ENCODE measurements at places on chromosomes 11 and 22. TPM values are rescaled to one million over a fixed set of nuclear protein-coding genes. Genes with fewer than 3 reads are reported as not detected.

The OR51B4 gene
- total RNA-seq = not detected

The SGSM1 gene
- 1.2 TPM for total RNA-seq

The C11orf16 gene
- total RNA-seq = not detected

The KCNJ4 gene
- 0.86 TPM for total RNA-seq

The TMEM135 gene
- 38.1 TPM for total RNA-seq

The CD3E gene
- not detected for total RNA-seq

The TUBA8 gene
- total RNA-seq = 3.7 TPM

The CARNS1 gene
- 0.07 TPM for total RNA-seq

The FGF3 gene
- not detected for total RNA-seq

The ELMOD1 gene
- 0.81 TPM for total RNA-seq

The CDKN1C gene
- total RNA-seq = 391 TPM

The CHRDL2 gene
- total RNA-seq = not detected

The ART1 gene
- not detected for total RNA-seq

The WNT7B gene
- total RNA-seq = 0.37 TPM

The NXPE4 gene
- total RNA-seq = not detected

The ZPR1 gene
- total RNA-seq = 61.9 TPM

The PSMD13 gene
- total RNA-seq = 136 TPM

The ACRV1 gene
- not detected for total RNA-seq

Measured in glutamatergic neuron (in vitro differentiated cells).